ENCODE measurements at places on chromosomes 6 and 20. TPM values are rescaled to one million over a fixed set of nuclear protein-coding genes. Genes with fewer than 3 reads are reported as not detected.

The PPIL6 gene
- total RNA-seq: 2.9 TPM

The EGFL8 gene
- total RNA-seq: 19.6 TPM

The THBS2 gene
- 73.0 TPM for total RNA-seq

The DSP gene
- total RNA-seq: 2.1 TPM

The PKIB gene
- total RNA-seq: 1.6 TPM

The OR2B6 gene
- not detected for total RNA-seq

GRCh38 chr6:68094070-68094469 is 541.0 kb upstream of the ADGRB3 start:
- H3K27ac ChIP-seq: no peak overlapping the region
- H3K4me3 ChIP-seq: no peak overlapping the region
- H3K4me1 ChIP-seq: no peaks in the 10 kb centered on the region
- no peaks in the 10 kb centered on the region for H3K27me3 ChIP-seq

DNA sequence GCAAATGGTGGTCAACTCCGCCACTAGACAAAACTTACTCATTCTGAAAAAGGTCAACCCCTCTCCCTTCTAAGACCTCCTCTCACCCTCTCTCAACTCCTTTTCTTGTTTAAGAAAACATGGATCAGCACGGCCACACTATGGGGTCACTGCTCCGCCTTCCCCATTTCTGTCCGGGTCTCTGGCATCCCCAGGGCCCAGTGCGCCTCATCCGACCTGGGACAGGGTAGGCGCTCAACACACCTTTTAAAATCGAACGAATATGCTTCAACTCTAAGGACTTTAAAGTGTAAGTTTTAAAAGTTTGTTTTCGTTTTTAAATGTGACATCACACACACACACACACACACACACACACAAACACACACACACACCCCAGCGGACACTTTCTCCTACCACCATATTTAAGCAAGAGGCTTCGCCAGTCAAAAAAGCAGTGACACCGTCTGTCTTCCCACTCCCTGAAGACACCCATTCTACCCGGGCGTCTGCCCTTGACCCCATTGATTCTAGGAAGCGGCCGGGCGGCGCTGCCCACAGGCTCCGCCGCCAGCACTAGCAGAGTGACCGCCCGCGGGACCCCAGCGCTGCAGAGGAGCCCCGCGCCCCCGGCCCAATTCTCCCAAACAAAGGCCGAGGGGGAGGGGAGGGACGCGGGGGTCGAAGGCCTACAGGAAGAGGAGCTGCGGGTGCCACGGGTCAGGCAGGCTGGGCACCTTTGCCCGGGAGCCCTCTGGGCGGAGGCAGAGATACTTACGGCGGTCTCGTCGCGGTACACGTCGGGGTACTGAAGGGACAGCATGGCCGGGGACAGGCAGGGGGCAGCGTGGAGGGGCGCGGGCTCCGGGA is 568 bp downstream of the PREP start:
- H3K27me3 ChIP-seq: no peaks in the 10 kb centered on the region
- DNase-seq: peak; percentile 24

GRCh38 chr6:41373627-41373918 is 38.2 kb downstream of the NCR2 start:
- peaks cover 9% of the 10 kb centered on the region for H3K4me1 ChIP-seq
- H3K4me3 ChIP-seq: no peak overlapping the region
- H3K27me3 ChIP-seq: no peaks in the 10 kb centered on the region
- DNase-seq: no peak
- H3K27ac ChIP-seq: no peak overlapping the region

GRCh38 chr6:31792761-31793171 is 2.8 kb downstream of the VARS1 start:
- H3K36me3 ChIP-seq: no peaks in the 10 kb centered on the region
- peak overlapping the region; percentile 48 for H3K27ac ChIP-seq
- H3K27me3 ChIP-seq: no peaks in the 10 kb centered on the region
- H3K4me1 ChIP-seq: no peaks in the 10 kb centered on the region

DNA sequence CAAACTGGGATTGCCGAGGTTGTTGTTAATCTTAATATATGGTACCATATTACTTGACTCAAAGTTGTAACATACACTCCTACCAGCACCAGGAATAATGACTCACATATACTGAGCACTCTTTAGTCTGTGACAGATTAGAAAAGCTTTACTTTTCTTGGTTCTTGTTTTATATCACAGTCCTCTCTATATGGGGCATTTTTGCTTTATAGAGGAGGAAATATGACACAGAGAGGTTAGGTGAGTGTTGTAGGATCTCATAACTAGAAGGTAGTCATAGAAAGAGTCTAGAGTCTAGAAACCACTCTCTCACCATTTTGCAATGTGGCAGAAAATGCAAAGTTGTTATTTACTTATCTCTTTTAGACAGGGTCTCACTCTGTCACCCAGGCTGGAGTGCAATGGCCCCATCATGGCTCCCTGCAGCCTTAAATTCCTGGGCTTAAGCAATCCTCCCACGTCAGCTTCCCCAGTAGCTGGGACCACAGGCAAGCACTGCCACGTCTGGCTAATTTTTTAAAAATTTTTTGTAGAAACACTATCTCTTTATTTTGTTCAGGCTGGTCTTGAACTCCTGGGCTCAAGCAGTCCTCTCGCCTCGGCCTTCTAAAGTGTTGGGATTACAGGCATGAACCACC is 13.4 kb downstream of the TRIM38 start:
- H3K4me3 ChIP-seq: no peak overlapping the region
- no peak for DNase-seq
- H3K27me3 ChIP-seq: no peaks in the 10 kb centered on the region

DNA sequence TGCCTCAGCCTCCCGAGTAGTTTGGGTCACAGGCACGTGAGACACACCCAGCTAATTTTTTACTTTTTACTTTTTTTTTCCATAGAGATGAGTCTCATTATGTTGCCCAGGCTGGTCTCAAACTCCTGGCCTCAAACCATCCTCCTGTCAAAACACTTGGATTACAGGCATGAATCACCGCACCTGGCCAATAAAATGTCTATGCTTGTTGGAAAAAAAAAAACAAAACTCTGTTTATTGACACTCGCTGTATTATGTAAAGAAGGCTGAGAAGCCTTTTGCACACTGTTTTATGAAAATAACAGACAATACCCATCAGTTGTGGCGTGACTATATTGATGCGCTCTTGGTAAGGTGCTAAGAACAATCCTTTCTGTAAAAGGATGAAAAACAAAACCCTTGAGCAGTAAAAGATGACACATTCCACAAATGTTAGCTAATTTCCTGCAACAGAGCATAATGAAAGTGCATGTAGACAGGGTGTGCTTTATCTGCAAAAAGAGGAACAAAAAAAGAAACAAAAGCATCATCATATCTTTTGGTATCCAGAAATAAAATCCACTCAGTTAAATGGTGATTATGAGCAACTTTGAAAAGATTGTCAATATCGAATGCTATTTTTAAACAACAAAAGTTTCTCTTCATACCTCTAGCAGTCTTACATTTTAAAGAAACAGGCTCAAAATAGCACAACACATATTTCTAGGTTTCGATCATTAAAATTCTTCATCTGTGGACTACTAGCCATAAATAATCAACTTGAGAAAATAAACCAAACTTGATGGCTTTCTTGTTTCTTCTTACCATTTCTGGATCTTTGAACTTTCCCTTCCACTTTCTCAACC is 108.3 kb upstream of the PHACTR1 start:
- H3K27ac ChIP-seq: no peak overlapping the region
- no peaks in the 10 kb centered on the region for H3K36me3 ChIP-seq
- H3K4me1 ChIP-seq: no peaks in the 10 kb centered on the region
- H3K4me3 ChIP-seq: no peak overlapping the region

DNA sequence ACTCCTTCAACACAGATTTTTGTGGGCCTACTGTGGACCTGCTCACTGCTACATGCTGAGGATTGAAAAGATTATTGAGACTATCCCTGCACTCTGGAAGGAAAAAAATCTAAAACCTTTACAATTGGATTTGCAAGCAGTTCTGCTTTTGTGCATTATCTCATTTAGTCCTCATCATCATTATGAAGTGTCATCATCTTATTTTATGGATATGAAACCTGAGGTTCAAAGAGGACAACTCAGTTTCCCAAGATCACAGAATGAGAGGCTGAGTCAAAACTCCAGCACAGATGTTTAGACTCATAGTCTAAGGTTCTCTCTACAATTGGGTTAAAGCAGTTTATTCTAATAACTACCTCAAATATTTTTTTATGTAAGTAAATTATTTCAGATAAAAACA is 160.2 kb upstream of the MARCKS start:
- H3K36me3 ChIP-seq: no peaks in the 10 kb centered on the region
- no peaks in the 10 kb centered on the region for H3K27me3 ChIP-seq
- H3K27ac ChIP-seq: no peak overlapping the region
- no peak for DNase-seq
- no peaks in the 10 kb centered on the region for H3K4me1 ChIP-seq
- no peak overlapping the region for H3K4me3 ChIP-seq

GRCh38 chr6:4162370-4162769 is 27.0 kb upstream of the ECI2 start:
- H3K4me3 ChIP-seq: no peak overlapping the region
- H3K27ac ChIP-seq: no peak overlapping the region
- DNase-seq: no peak
- no peaks in the 10 kb centered on the region for H3K27me3 ChIP-seq
- H3K36me3 ChIP-seq: no peaks in the 10 kb centered on the region

DNA sequence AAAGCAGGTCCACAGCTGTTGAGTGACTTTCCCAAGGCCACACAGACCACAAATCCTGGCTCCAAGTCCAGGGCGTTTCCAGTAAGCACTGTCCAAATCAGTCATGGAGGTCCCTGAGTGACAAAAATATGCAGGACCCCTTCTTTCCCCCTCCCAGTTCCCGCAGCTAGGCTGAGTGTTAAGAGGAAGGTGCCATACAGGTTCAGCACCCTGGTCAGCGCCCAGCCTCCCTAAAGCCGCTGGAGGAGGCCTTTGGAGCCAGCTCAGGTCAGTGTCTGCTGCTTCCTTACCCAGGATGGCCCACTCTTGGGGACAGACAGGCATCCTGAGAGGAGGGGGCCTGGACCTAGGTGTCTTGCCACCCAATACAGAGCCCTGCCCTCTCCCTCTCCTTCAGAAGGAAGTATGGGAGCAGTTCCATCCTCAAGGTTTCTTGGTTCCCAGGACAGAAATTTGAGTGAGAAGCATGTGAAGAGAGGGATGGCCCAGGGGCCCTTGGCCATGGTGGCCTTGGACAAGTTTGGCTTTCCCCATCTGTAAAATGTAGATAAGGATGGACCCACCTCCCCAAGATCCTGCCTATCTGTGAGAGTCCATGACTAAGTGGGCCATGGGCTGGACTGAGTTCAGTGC is 13.2 kb downstream of the TMEM74B start:
- H3K27me3 ChIP-seq: no peaks in the 10 kb centered on the region
- H3K36me3 ChIP-seq: no peaks in the 10 kb centered on the region
- no peak overlapping the region for H3K27ac ChIP-seq
- H3K4me3 ChIP-seq: no peak overlapping the region

DNA sequence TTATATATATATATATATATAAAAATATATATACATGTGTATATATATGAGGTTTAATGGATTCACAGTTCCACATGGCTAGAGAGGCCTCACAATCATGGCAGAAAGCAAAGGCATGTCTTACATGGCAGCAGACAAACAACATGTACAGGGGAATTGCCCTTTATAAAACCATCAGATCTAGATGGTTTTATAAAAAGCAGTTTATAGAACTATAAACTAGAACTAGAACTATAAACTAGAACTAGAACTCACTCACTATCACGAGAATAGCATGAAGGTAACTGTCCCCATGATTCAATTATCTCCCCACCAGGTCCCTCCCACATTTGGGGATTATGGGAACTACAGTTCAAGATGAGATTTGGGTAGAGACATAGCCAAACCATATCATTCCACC is 56.8 kb downstream of the PDSS2 start:
- H3K4me1 ChIP-seq: no peaks in the 10 kb centered on the region
- H3K27ac ChIP-seq: no peak overlapping the region
- no peaks in the 10 kb centered on the region for H3K27me3 ChIP-seq
- no peaks in the 10 kb centered on the region for H3K36me3 ChIP-seq

DNA sequence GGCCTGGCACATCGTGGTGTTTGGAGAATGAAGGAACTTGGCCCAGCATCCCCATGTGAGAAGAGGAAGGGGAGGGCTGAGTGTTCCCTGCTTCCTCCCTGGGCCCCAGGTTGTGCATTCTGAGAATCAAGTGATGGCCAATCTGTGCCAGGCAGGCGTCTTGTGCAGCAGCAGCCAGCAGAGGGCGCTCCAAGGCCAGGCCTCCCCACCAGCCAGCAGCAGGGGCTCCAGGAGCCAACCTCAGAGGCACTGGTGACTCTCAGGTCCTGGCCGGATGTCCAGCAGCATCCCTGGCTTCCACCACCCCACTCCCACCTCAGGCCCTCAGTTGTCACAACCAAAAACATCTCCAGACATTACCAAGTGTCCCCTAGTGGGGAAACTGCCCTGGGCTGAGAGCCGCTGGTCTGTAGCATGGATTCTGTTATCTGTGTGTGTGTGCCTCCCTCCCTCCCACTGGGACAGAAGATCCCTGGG is 192.0 kb downstream of the PREX1 start:
- H3K27ac ChIP-seq: no peak overlapping the region
- H3K27me3 ChIP-seq: no peaks in the 10 kb centered on the region
- H3K4me3 ChIP-seq: no peak overlapping the region
- no peaks in the 10 kb centered on the region for H3K36me3 ChIP-seq

DNA sequence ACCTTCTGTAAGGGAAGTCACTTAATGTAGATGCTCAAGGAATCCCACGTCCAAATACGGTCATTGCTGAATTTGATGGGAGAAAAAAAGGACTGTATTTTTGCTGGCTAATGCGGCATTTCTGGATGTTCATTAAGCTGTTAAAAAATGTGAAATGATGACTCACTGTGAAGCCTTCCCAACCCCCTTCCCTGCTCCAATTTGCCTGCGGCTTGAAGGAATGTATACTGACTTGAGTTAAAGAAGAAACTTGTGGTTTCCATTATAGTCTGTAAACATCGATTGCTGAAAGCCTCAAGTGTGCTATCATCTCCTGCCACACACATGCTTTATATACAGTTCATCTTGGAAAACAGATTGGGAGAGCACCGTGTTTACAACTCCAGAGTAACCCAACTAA is 249.1 kb upstream of the JAG1 start:
- H3K4me3 ChIP-seq: no peak overlapping the region
- no peak for DNase-seq
- no peaks in the 10 kb centered on the region for H3K4me1 ChIP-seq
- H3K27me3 ChIP-seq: no peaks in the 10 kb centered on the region

GRCh38 chr6:35264550-35265274 is 5.2 kb downstream of the ZNF76 start:
- H3K4me3 ChIP-seq: no peak overlapping the region
- no peaks in the 10 kb centered on the region for H3K4me1 ChIP-seq
- H3K27ac ChIP-seq: no peak overlapping the region
- no peak for DNase-seq
- no peaks in the 10 kb centered on the region for H3K36me3 ChIP-seq

- no peaks in the 10 kb centered on the region for H3K4me1 ChIP-seq
- peaks cover 12% of the 10 kb centered on the region for H3K36me3 ChIP-seq
- no peak overlapping the region for H3K4me3 ChIP-seq
- H3K27me3 ChIP-seq: no peaks in the 10 kb centered on the region
Measured at GRCh38 chr6:104771258-104771832, 88.4 kb downstream of the HACE1 start.

All from breast epithelium (tissue), 4 donors.